ENCODE measurements at places on chromosomes 2 and 18.

GRCh38 chr18:29928081-29928480 is 1114.5 kb downstream of the DSC3 start:
- DNase-seq: no peak

DNA sequence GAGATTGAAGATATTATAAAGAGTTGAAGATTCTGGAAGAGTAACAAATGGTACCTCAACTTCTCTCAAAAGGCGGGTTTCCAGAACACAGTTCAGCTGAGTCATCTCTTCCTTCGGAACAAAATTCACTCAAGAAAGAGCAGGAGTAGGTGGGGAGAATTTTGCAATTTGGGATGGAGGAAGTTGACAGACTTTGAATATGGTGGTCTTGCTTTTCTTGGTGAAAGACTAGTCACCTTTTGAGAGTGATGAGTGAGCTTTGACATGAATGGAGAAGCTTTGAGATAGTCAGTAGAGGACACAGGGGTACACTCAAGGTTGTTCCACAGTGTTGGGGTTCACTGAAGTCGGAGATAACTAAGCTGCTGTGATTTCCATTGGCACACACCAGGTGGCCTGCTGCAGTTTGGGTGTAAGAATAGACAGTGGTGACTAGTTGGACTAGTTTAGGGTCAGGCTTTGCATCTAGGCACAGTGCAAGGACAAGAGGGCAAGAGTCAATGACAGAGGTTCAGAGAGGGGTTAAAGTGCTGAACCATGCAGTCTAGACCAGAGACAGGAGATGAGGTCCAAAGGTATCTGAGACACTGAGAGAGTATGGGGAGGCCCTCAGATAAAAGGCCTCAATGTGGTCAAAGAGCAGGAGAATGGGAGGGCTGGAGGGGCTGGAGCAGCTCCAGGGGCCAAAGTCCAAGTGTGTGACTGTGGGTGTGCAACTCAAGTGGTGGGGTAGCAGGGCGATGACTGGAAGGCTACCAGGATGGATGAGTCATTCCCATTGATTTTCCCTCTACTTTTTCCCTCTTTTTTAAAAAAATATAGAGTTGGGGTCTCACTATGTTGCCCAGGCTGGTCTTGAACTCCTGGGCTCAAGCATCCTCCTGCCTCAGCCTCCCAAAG is 7.7 kb downstream of the CCL20 start:
- DNase-seq: no peak

DNA sequence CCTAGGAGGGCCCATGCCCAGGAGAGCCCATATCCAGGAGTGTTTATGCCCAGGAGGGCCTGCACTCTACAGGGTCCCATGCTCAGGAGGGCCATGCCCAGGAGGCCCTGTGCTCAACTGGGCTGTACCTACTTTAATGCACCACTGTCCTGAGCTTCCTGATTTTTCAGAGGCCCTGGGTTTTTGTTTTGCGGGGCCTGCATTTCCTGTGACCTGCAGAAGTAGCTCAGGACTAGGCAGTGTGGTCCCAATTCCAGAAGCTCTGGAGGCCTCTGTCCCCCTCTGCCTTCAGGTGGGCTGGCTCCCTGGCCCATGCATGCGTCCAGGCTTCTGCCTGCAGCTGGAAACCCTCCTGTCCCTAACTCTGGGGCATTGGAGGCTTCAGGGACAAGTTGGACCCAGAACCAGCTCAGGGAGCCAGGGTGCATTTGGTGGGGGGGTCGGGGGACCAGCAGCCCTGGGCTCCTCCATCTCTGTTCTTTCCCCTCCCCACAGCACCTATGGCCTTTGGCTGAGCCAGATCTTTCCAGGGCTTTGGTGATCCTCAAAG is 10.8 kb downstream of the GPR35 start:
- DNase-seq: no peak

GRCh38 chr2:238127165-238128060 is 11.1 kb upstream of the KLHL30 start:
- no peak for DNase-seq

- no peak for DNase-seq
Observed at GRCh38 chr18:73381699-73382036, 513.9 kb upstream of the NETO1 start.

DNA sequence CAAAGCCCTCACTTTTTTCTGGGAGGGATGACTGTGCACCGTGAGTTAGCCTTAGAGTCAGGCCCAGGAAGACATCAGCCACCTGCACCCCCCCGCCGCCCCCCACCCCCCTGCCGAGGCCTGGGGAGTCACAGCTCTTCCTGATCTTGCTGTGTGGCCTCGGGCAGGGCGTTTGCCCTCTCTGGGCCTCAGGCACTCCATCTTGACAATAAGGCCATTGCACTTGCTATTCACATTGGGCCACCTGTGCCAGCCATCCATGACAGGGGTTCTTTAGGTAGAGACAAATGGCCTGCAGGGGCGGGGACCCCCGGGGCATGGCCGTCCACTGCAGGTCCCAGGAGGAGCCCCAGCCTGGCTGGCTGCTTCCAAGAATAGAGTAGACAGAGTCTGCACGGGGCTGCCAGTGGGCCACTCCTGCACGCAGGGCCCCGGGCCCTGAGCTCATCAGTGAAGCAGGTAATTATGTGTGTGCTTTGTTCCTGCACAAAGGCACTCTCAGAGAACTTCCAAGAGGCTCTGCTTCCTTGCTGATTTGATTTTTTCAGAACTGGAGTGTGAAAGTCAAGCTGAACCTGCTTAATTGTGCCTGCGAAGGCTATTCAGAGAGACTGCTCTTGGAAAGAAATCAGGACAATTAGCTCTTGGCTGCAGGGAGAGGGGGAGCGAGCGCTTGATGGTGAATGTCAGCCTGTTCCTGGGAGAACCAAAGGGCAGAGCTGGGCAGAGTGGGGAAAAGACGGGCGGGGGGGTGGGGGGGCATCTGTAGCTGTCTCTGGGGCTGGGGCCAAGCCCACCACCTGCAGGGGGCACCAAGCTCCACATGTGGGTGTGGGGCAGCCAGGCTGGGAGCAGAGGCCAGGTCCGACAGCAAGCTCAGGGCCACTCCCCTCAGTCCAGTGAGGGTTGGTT is 40.3 kb downstream of the RRM2 start:
- DNase-seq: no peak

DNA sequence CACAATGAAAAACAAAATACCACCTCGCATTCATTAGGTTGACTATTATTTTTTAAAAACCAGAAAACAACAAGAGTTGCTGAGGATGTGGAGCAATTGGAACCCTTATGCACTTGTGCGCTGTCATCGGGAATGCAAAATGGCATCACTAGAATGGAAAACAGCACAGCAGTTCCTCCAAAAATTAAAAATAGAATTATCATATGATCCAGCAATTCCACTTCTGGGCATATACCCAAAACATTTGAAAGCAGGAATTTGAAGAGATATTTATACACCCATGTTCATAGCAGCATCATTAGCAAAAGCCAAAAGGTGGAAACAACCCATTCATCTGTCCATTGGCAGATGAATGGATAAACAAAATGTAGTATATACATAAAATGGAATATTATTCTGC is 11.9 kb upstream of the NMUR1 start:
- DNase-seq: no peak

GRCh38 chr2:156779416-156780120 is 343.4 kb downstream of the GPD2 start:
- DNase-seq: peak; percentile 9

- no peak for DNase-seq
Observed at GRCh38 chr18:45850021-45850420, 24.5 kb downstream of the SIGLEC15 start.

DNA sequence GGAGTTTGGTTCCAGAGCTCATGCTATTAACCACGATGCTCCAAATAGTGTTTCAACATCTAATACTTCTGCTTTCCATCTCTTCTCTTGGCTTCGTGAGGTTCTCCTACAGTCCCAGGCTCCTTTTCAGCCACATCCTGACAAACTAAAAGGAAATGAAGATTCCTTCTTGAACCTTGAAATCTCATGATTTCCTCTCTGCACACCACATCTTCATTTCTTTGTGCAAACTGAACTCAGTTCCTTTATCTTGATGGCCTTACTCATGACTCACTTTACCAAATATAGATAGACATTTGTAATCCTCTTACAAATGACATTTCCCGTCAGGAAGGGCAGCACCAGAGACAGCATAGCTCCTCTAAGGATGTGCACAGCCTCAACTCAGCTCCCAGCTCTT is 50.0 kb upstream of the ITGA4 start:
- DNase-seq: no peak

DNA sequence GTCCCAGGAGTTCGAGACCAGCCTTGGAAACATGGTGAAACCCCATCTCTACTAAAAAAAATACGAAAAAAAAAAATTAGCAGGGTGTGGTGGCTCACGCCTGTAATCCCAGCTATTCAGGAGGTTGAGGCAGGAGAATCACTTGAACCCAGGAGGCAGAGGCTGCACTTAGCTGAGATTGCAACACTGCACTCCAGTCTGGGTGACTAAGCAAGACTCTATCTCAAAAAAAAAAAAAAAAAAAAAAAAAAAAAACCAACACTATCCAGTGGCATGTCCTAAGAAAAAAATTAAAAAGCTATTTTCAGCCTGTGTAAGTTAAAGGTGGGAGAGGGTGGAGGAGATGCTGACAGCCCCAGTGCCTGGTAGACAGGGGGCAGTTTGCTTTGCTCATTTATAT is 32.2 kb upstream of the REL start:
- no peak for DNase-seq

DNA sequence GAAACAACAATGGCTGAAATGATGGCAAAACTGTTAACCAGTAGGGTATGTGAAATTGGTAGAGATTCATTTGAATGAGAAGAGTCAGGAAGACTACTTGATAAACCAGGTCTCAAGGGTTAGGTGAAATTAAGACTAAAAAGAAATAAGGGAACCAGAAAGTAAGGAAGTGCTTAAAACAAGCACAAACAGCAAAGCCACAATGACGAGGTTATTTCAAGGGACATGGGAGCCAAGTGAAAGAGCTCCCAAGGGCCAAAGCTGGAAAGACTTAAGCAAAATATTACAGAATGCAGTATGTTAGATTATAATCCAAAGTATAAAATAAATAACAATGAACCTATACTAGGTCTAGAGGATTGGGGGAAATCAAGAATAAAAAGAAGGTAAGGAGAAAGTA is 19.3 kb upstream of the CD302 start:
- DNase-seq: no peak

DNA sequence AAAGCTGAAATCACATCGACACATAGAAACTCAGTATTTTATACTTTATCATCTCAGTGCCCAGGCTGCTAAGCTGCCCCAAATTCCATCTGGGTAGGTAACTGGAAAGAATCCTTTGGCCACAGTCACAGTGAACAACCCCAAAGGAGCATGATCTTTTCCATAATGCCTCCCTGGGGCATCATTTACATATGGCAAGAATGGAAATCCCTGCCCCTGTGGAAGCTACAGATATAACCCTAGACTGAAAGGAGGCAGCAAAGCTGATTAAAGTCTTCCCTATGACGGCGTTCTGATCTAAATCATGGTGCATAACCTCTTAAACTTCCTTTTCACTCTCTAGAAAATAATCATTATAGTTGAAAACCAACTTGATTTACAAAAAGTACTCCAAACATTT is 41.5 kb downstream of the MAP3K19 start:
- no peak for DNase-seq

GRCh38 chr2:221674446-221674845 is 102.3 kb upstream of the EPHA4 start:
- DNase-seq: no peak

DNA sequence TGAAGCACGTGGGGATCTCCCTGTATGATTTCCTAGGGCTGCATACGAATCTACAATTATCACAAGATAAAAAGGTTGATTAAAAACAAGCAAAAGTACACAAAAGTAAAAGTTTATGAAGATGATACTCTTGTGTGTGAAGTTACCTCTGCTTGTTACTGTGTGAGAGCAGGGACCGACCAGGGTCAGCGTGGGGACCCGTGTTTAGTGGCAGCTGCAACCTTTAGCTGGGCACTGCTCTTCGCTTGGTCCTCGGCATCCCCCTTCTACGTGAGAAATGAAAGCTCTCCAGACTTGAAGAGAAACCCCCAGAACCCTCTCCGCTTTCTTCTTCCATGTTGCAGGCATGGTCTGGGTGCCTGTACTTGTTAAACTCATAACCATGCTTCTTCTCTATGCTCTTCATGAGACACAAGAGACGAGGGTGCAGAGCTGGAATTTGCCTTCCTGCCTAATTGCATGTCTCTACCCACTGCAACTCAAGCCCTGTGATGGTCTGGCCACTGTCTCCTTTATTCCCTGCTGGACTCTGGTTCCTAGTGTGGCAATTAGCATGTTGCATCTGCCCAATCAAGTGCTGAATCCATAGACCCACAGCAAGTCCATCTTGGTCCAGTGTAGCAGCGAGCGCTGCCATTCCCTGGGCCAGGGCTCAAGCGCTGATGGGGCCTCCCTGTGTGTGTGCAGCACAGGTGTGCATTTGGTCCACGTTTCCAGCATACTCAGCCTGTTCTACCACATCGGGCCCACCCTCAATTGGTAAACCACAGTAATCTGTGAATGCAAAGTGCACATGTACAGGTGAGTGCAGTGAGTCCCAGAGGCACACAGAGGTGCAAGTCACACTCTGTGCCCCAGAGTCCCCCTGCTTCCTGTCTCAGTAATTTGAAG is 88.5 kb downstream of the TWIST2 start:
- no peak for DNase-seq

DNA sequence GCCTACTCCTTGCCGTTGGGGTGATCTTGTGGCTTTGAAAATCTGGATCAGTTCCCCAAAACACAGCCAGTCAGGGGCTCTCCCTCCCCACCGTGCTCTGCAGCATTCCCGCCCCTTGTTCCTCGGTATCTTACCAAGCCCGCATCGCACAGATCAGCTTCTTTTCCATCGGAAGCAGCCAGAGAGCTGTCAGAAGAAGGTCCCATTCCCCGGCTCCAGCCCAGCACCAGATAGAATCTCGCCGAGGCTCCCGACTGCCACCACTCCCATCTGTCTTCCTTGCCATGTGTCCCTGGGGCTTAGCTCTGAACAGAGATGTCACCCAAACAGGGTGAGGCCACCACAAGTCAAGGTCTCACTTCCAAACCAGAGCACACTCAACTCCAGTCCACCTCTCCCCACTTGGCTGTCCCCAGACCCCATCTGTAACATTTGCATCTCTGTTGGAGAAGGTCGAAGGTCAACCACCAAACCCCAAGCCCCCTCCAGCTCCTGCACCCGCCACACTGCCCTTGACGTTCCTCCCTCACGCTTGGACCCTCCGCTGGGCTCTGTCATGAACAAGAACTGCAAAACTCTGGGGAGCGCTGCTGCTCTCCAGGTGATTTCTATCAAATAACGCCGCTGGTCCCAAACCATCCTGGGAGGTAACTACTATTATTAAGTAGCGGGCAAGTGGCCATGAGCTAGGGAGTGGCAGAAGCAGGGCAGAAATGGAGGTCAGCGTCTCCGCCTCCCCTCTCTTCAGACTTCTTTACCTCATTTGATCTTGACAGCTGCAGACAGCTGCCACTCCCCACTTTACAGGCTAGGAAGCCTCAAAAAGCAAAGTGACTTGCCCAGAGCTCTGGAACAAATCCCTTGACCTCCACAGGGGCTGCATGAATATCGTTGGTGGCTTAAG is 70.0 kb upstream of the TAF1B start:
- no peak for DNase-seq

GRCh38 chr2:174820361-174820760 is 56.1 kb upstream of the CHRNA1 start:
- DNase-seq: no peak

GRCh38 chr2:219642069-219642454 is 14.6 kb downstream of the SLC4A3 start:
- no peak for DNase-seq
